Stimulated activated CD4-positive, alpha-beta T cell treated with anti-CD3 and anti-CD28 coated beads, TNF-alpha, amount 100 ng/mL, for 4 hours (primary cell): ENCODE measurements at places on chromosomes 7 and 10.

DNA sequence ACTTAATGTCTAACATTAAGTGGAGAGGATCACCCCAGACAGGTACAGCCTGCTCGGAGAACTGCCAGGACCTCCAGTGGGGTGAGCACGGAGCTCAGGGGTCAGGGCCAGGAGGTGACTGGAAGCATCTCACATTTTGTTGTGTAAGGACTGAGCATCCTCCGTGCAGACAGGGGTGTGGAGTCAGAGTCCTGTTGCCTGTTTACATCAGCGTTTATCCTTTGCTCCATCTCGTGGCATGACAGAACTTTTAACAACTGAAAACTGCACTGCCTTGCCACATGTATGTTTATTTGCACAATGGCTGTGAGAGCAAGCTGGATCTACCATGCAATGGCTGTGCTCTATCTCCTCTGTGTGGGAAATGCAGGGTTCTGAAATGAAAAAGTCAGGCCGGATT lies 175.4 kb upstream of the AKR1E2 start:
- DNase-seq = no peak

DNA sequence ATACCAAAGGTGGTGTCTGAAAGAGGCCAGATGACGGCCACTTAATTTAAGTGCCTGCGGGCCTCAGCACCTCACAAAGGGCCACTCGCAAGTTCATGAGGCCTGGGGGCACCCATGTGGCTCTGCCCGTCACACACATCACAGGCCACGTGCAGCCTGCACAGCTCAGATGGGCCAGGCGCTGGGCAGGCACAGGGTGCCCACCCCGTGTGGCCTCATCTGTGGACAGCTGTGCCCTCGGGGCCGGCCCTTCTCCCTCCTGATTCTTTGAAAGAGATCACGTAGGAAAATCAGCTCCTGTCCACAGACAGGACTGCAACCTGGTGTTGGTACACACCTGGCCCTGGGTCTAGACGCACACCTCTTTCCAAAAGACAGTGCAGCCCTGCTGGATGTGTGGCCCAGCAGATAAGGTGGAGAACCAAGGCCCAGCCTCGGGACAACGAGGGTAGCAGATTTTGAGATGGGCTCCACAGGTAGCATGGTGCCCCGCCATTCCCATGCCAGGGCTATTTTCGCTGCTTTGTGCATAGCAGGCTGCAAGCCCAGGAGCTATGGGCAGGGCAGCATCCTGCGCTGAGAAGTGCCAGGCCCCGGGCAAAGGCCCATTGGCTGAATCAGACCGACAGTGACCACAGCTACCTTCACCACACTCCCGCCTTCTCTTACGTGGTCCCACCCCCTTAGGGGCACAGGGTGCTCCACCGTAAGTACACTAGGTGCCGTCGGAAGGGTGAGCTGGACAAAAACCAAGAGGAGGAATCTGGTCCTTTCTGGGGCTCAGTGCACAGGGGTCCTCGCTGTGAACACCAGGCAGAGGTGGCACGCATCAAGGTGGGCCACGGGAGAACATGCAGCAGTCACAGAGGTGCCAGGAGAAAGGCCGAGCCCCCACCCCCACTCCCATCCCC lies 124.5 kb downstream of the EBF3 start:
- DNase-seq = no peak

GRCh38 chr7:121101621-121102020 lies 113.1 kb downstream of the CPED1 start:
- DNase-seq = no peak

DNA sequence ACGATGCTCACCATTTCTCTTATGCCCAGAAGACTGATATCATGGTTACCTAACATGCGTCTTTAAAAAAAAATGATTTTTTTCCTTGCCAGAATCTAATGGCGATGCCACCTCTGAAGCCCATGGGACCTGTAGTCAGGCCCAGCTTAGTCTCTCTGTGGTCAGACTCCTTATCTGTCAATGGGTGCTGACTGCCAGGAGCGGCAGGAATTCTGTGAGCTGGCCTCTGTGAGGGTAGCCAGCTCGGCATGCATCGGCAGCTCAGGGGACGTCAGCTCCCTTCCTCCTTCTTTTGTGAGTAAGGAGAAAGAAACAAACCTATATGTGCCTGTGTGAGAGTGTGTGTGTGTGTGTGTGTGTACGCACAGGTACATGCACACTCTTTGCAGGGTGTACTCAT lies 49.9 kb upstream of the ZRANB1 start:
- no peak for DNase-seq

GRCh38 chr10:100528123-100528886 lies 1.4 kb downstream of the NDUFB8 start:
- DNase-seq = no peak

- DNase-seq = no peak
Measured at GRCh38 chr7:1603346-1604225, 33.8 kb upstream of the PSMG3 start.

DNA sequence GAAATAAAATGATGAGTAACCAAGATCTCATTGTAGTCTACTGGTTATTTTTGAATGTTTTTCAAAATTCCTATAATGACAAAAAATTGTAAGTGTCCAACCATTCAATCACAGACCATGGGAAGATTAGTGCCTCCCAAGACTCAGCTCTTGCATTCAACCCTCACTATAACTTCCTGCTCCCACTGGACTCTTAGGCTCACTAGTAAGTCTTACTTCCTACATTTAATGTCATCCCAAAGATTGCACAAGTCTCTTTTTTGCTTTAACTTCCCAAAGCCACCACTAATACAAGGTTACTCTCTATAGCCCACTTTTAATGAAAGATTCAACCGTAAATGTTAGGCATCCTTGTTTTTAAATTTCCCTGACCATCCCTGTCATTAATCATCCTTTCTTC lies 111.9 kb upstream of the NRBF2 start:
- no peak for DNase-seq

- no peak for DNase-seq
Measured at GRCh38 chr7:75064291-75064690, 9.3 kb downstream of the RCC1L start.

- no peak for DNase-seq
Measured at GRCh38 chr10:13091801-13092200, 8.2 kb upstream of the OPTN start.

- no peak for DNase-seq
Measured at GRCh38 chr7:64574540-64575099, 11.7 kb upstream of the ZNF680 start.

DNA sequence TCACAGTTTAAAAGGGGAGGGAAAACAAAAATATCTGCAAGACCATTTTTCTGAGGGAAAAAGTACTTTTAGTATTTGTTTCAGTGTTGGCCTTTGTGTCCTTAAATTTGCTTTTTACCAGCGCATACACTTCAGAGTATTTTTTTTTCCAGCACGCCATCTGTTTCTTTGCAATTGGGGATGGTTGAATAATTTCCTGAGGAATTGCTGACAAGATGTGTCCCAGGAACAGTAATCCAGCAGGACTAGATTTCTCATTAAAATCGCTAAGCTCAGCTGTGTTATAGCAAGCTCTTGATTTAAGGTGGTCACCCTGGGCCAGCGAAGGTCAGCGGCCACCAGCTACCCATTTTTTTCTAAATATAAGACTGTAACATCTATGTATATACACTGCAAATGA lies 156.9 kb upstream of the RHOBTB1 start:
- no peak for DNase-seq

DNA sequence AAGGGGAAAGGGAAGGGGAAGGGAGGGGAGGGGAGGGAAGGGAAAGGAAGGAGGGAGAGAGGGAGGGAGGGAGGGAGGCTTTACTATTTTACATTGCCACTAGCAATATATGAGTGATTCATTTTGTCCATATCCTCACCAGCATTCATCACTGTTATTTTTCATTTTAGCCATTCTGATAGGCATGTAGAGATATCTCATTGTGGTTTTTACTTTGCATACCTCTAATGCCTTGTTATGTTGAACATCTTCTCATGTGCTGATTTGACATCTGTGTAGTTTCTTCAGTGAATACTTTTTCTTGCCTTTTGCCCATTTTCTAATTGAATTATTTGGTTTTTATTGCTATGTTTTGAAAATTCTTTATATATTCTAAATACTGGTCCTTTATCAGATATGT lies 52.7 kb downstream of the GCC1 start:
- DNase-seq = no peak

GRCh38 chr10:47322300-47323061 lies at the start of gene GDF2:
Gene GDF2 (plus strand): TSS chr10:47322454. CDS start chr10:47322669, 215 bp downstream.
- no peak for DNase-seq

- no peak for DNase-seq
Measured at GRCh38 chr10:132183046-132183445, 3.7 kb upstream of the DPYSL4 start.

- DNase-seq = no peak
Measured at GRCh38 chr10:21388589-21388988, 136.9 kb downstream of the SKIDA1 start.

- DNase-seq = no peak
Measured at GRCh38 chr10:6164271-6165095, 38.2 kb upstream of the PFKFB3 start.

DNA sequence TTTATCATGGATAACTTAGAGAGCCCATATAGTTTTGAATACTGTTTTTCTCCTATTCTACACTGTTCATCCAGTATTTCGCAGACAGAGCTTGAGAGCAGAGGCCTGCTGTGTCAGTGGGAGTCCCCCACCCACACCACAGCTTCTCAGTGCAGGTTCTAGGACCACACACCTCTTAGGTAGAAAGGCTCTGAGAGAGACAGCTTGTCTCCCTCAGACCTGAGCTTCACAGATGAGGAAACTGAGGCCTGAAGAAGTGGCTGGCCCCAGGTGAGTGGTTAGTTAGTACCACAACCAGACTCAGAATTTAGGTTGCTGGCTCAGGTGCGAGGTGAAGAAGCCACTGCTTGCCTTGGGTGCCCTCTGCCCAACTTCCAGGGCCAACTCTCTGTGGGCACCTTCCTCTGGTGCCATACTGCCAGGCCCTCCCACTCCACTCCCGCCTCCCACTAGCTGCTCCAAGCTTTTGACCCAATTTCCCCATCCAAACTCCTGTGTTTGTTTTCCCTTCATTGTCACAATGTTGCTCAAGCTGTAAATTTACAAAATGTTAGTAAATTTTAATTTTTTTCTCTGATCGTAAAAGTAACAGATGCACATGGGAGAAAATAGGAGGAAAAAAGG lies 7.6 kb upstream of the HILPDA start:
- DNase-seq = no peak

- DNase-seq = no peak
Measured at GRCh38 chr7:101633511-101633910, 4.4 kb upstream of the MYL10 start.

GRCh38 chr10:100999742-101000126 lies at the start of gene LZTS2:
Gene LZTS2 (plus strand): TSS chr10:100999808. CDS start chr10:101002539, 2,731 bp downstream.
- DNase-seq = no peak

GRCh38 chr7:45713669-45714520 lies 139.7 kb downstream of the ADCY1 start:
- DNase-seq = no peak

DNA sequence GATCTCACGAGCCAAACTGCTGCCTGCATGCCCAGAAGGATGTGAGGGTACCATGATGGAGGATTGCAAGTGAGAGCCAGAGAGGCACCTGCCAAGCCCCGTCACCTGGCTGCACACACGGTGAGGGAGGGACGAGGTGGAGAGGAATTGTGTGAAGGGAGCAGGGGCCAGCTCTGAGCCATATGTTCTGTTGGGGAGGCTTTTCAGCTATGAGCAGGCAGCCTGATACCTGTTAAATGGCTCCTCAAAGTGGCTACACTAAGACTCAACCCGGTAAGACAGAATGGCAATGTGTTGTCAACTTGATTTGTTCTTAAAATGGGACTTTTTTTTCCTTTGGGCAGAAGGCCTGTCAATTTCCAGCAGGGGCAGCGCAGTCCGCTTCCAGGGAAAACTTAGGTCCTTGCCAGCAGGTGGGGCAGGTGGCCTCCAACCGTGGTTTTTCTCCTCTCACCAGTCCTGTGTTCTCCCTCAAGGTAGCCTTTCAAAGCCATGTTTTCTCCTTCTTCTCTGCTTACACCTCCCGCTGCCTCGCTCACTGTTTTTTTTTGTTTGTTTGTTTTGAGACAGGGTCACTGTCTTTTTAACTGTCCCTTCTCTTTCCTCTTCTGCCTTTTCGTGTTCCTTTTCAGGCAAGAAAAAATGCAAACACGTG lies 57.7 kb upstream of the ZNRF2 start:
- no peak for DNase-seq

GRCh38 chr10:7708832-7709231 lies 5.7 kb downstream of the ITIH2 start:
- no peak for DNase-seq

DNA sequence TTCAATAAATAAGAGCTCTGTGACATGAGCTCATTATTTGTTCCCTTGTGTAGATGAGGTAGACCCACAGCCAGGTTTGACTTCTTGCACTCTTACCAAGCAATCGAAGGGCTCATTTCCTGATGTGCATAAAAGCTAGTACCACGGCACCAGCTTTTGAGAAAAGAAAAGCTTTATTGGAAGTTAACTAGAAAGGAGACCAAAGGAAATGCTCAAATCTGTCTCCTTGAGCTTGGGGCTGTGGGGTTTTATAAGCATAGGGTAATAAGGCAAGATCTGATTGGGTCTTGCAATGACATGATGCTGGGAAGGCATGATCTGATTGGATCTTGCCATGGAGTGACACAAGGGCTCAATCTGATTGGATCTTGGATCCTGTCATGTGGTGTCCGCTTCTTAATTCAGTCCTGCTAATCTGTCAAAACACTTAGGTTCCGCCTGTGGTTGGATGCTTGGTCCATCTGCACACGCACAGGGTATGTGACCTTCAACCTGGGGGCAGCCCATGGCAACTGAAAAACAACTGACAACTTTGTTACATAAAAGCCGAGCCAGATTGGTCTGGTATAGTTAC lies 47.8 kb upstream of the FRMD4A start:
- no peak for DNase-seq

GRCh38 chr7:95916573-95917297 lies 144.4 kb downstream of the DYNC1I1 start:
- DNase-seq = peak; percentile 19

GRCh38 chr7:113285411-113285810 lies 167.1 kb upstream of the SMIM30 start:
- no peak for DNase-seq

GRCh38 chr7:112501801-112502503 lies 21.2 kb downstream of the LSMEM1 start:
- DNase-seq = no peak

DNA sequence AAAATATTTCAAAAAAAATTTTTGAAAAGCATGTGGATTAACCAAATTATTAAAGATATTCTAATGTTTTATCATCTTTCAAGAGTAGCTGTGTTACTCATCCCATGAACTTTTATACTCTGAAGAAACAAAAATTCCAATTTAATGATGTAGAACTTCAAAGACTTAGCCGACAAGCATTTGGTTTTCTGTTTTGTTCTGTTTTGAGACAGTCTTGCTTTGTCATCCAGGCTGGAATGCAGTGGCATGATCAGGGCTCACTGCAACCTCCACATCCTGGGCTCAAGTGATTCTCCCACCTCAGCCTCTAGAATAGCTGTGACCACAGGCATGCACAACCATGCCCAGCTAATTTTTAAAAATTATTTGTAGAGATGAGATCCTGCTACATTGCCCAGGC lies 17.8 kb upstream of the LCOR start:
- no peak for DNase-seq

GRCh38 chr10:51397695-51398094 lies 301.7 kb downstream of the CSTF2T start:
- no peak for DNase-seq

DNA sequence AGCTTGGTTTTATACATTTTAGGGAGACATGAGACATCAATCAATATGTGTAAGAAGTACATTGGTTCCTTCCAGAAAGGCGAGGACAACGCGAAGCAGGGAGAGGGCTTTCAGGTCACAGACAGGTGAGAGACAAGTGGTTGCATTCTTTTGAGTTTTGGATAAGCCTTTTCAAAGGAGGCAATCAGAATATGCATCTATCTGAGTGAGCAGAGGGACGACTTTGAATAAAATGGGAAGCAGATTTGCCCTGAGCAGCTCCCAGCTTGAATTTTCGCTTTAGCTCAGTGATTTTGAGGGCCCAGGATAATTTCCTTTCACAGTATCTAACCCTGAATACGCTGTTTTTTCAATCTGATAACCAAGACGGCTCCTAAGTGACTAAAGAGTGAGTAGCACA lies 82.5 kb upstream of the MYO3A start:
- no peak for DNase-seq
